ENCODE measurements at places on chromosomes 5 and 9.

DNA sequence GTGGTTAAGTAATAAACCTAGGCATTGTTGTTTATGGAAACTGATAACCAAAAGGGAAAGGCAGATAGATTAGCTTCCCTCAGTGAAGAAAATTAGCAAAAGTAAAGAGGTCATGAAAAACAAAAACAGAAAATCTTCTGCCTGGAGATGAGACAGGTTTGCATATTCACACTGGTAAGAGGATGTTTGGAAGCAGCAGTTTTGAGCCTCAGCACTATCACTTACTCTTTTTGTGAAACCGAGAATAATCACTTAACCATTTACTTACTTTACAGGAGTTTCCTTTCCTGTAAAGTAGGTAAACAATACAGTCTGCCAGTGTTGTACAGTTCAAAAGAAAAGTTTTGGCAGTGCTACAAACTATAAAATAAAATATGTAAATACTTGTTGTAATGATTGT, 35.5 kb upstream of the EMB start:
- H3K36me3 ChIP-seq = peaks cover 15% of the 10 kb centered on the region
- DNase-seq = no peak
- H3K4me3 ChIP-seq = no peak overlapping the region
- H3K27me3 ChIP-seq = no peaks in the 10 kb centered on the region
- peaks cover 24% of the 10 kb centered on the region for H3K4me1 ChIP-seq

GRCh38 chr5:91212714-91213092, 170.4 kb downstream of the ARRDC3 start:
- no peak for DNase-seq
- peaks cover 7% of the 10 kb centered on the region for H3K27me3 ChIP-seq
- no peaks in the 10 kb centered on the region for H3K36me3 ChIP-seq
- no peak overlapping the region for H3K27ac ChIP-seq
- no peaks in the 10 kb centered on the region for H3K4me1 ChIP-seq
- no peak overlapping the region for H3K4me3 ChIP-seq

DNA sequence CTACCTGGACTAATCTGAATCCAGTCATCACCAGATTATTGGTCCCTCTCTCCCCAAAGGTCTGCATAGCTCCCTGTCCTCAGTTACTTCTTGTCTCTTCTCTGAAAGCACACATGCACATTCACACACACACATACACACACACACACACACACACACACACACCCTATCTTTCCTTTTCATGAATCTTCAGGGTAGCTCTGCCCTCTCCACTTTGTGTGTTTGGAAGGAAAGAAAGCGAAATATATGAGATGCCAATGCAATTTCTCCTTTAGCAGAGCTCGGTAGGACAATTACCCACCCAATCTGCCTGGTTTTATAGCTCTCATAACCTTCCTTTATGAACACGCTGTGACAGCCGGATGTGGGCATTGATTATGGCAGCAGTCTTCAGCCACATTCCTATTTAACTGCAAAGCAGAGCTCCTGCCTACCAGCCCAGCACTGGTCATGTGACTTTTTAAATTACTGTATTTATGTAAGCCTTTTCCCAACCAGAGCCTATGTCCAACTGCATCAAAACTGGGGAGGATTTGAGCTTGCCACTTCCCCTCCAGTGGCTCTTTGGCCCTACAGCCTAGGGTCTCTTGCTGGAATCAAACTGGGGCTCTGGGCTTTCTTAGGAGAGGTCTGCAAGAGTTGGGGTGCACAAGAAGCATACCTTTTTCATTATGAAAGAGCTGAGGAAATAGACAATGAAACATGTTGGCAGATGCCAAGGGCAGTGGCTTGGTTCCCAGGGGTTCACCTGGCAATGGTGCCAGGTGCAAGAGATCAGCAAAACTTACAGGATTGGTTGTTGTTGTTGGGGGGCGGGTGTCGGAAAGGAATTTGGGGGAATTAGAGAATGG, 20.8 kb upstream of the MATR3 start:
- peak overlapping the region; percentile 85 for H3K4me3 ChIP-seq
- H3K27ac ChIP-seq = peak overlapping the region; percentile 81
- peaks cover 11% of the 10 kb centered on the region for H3K36me3 ChIP-seq
- peaks cover 4% of the 10 kb centered on the region for H3K27me3 ChIP-seq
- DNase-seq = peak; percentile 45

GRCh38 chr5:74352256-74352655, 288.3 kb downstream of the ENC1 start:
- H3K27me3 ChIP-seq = peaks cover 6% of the 10 kb centered on the region
- no peak overlapping the region for H3K27ac ChIP-seq
- no peak overlapping the region for H3K4me3 ChIP-seq
- no peaks in the 10 kb centered on the region for H3K4me1 ChIP-seq

DNA sequence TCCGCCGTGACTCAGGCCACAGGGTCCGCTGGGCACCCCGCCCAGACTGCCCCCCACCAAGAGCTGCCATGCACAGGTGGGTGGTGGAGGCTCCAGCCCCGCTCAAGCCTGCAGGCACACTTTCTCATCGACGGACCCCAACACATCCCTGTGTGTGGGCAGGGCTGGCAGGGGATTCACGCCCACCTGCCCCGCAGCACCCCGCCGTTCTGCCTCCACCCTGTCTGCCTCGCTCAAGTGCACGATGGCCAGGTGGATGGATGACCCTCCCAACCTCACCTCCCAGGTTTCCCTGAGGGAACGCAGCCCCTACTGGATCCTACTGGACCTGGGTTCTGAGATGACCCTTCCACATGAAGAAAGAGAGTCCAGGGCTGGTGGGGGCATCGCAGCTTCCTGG, 26.1 kb upstream of the FCN1 start:
- H3K27me3 ChIP-seq = no peaks in the 10 kb centered on the region
- H3K36me3 ChIP-seq = no peaks in the 10 kb centered on the region
- no peak overlapping the region for H3K27ac ChIP-seq
- no peaks in the 10 kb centered on the region for H3K4me1 ChIP-seq
- DNase-seq = no peak
- H3K4me3 ChIP-seq = no peak overlapping the region

DNA sequence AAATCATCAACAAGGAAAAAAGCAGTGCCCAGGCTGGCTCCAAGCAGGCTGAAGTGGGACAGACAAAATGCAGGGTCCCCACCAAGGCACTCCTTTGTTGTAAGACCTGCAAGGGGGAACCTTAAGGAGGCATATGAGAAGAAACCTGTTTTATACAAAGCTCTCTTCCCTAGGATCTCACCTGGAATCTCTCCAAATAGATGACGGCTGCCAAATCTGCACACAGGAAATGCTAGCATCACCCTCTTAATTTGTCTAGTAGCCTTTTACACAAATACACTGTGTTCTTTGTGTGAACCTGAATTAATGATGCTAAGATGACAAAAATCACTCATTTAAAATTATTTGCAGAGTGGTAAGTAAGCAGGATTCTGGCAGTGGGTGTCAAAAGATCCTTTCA, 280.2 kb downstream of the SPOCK1 start:
- no peaks in the 10 kb centered on the region for H3K4me1 ChIP-seq
- DNase-seq = no peak
- no peaks in the 10 kb centered on the region for H3K36me3 ChIP-seq
- no peak overlapping the region for H3K4me3 ChIP-seq

DNA sequence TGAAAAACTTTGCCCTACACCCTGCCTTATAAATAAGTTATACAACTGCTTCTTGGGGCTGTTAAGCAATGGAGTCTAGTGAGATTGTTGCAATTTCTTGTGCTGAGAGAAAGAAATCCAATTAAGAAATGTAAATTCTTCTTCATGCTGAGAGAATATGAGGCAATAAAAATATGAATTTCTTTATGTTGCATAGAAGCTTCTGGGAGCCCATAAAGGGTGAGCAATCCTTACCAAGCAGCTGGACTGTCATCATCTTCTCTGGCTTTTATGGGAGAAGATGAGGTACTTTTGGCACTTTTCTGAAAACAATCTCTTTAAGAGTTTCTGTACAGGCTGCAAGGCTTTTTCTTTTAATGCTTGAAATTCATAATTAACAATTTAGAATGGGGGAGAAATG, 204.3 kb downstream of the DMRTA1 start:
- no peak overlapping the region for H3K4me3 ChIP-seq
- H3K36me3 ChIP-seq = no peaks in the 10 kb centered on the region
- H3K4me1 ChIP-seq = no peaks in the 10 kb centered on the region
- H3K27ac ChIP-seq = no peak overlapping the region

GRCh38 chr5:126056352-126056751, 366.9 kb upstream of the GRAMD2B start:
- no peak for DNase-seq
- H3K4me1 ChIP-seq = no peaks in the 10 kb centered on the region
- no peak overlapping the region for H3K4me3 ChIP-seq
- no peaks in the 10 kb centered on the region for H3K27me3 ChIP-seq

DNA sequence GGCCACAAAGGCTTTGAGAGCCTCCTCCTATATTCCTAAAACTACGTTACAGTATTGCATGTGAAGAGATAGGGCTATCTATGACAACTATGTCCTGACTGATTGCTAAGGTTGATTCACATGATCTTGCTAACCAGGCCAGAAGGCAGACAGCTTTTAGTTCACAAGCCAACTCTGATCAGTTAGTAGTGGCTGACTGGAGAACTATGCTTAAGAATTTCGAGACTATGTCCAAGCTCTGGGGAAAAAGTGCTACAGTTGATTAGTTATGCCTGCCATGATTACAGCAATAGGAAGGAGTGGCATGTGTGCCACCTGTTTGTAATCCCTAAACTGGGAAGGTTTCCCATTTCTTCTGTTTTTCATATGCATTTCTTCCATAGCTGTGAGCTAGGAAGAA, 223.4 kb downstream of the DOCK8 start:
- no peak overlapping the region for H3K27ac ChIP-seq
- H3K4me1 ChIP-seq = no peaks in the 10 kb centered on the region
- H3K27me3 ChIP-seq = no peaks in the 10 kb centered on the region
- DNase-seq = no peak
- H3K36me3 ChIP-seq = peaks cover 91% of the 10 kb centered on the region

GRCh38 chr9:126386088-126386487, 59.5 kb downstream of the MVB12B start:
- no peaks in the 10 kb centered on the region for H3K36me3 ChIP-seq
- no peak overlapping the region for H3K27ac ChIP-seq
- H3K27me3 ChIP-seq = no peaks in the 10 kb centered on the region
- H3K4me1 ChIP-seq = peaks cover 6% of the 10 kb centered on the region
- H3K4me3 ChIP-seq = no peak overlapping the region
